ENCODE measurements at places on chromosomes 3 and 15. TPM values are rescaled to one million over a fixed set of nuclear protein-coding genes. Genes with fewer than 3 reads are reported as not detected.

TMEM266 gene
- not detected for total RNA-seq

SYNM gene
- total RNA-seq, result 0.36 TPM

SLC22A13 gene
- total RNA-seq, result 0.91 TPM

C3orf22 gene
- not detected for total RNA-seq

DNA sequence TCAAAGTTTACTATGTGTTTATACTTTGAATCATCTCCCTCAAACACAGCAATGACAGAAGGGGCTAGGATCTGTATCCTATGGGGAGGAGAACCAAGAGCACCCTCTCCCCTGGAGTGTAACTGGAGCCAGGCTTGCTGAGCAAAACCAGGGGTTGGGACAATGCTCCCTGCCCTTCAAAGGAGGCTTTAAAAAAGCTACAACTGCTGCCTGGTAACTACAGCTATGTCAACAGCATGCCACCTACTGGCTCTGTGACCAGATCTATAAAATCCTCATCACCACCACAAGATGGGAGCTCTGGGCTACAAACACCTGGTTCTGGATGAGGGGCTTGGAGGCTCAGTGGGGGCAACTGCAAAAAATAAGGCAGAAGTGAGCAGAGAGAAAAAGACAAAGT is 61.9 kb downstream of the ANO10 start:
- no peak for DNase-seq

GRCh38 chr3:118199044-118199443 is 835.6 kb downstream of the IGSF11 start:
- DNase-seq, result no peak

DNA sequence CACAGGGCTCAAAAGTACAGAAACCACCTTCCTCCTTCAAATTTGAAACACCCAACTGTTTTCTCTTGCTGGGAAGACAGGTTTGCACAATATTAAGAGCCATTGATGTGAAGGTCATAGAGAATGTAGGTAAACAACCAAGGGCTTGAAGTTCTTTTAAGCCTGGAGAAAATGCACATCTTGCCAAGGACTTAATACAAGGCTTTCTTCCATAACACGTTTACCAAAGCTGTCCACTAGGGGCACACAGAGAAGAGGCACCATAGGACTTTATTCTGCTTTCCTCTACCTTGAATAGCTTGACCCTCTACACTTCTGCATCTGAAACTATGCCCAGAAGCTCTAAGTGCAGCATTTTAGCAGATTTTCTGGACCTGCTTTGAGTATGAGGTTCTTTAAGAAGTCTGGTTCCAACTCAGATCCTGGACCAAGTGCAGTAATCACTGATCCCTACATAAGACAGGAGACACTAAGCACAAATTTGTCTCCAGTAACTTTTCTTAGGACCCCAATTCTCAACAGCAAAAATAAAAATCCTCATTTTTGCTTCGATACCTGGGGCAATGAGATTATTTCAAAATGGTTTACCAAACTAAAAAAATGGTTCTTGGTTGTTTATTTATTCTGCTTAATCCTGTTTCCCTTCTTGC is 138.0 kb downstream of the FBN1 start:
- DNase-seq, result peak; percentile 31

GRCh38 chr15:97747342-97747741 is 213.2 kb upstream of the ARRDC4 start:
- no peak for DNase-seq

GRCh38 chr15:51023499-51023898 is 71.2 kb downstream of the TNFAIP8L3 start:
- DNase-seq, result no peak

GRCh38 chr3:100151024-100151707 is 36.9 kb upstream of the FILIP1L start:
- no peak for DNase-seq

GRCh38 chr3:169699536-169700050 is 36.1 kb upstream of the MECOM start:
- no peak for DNase-seq

GRCh38 chr3:169822983-169823382 is 10.3 kb upstream of the LRRC34 start:
- DNase-seq, result no peak

DNA sequence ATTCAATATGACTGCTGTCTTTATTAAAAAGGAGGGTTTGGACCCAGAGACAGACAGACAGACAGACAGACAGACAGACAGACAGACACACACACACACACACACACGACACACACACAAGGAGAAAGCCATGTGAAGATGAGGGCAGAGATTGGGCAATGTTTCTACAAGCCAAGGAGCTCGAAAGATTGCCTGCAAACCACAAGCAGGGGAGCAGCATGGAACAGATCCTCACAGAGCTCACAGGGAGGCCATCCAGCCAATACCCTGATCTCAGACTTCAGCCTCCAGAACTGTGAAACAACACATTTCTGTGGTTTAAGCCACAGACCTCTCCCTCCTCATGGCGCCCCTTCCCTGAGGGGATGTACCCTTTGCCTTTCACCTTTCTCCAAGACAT is 35.8 kb upstream of the ABHD2 start:
- DNase-seq, result no peak

DNA sequence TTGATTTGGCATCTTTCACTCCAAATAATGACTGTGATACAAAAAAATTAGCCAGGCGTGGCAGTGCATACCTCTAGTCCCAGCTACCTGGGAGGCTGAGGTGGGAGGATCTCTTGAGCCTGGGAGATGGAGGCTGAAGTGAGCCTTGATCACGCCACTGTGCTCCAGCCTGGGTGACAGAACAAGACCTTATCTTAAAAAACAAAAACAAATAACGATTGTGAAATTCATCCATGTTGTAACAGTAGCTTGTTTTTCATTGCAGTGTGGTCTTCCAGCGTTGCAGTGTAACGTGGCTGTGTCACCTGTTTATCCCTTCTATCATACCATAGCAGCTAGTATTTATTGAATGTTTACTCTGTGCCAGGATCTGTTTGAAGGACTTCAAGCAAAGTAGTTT is 120.9 kb downstream of the ITPR1 start:
- DNase-seq, result no peak

- no peak for DNase-seq
These were observed 77.1 kb downstream of the ATP10A start for GRCh38 chr15:25786040-25786439.

GRCh38 chr15:70200511-70201424 is 103.1 kb upstream of the TLE3 start:
- no peak for DNase-seq

GRCh38 chr15:43329217-43329959 is 985 bp downstream of the LCMT2 start:
- no peak for DNase-seq

- no peak for DNase-seq
These were observed 724.7 kb upstream of the ZNF385D start for GRCh38 chr3:22475665-22476240.

DNA sequence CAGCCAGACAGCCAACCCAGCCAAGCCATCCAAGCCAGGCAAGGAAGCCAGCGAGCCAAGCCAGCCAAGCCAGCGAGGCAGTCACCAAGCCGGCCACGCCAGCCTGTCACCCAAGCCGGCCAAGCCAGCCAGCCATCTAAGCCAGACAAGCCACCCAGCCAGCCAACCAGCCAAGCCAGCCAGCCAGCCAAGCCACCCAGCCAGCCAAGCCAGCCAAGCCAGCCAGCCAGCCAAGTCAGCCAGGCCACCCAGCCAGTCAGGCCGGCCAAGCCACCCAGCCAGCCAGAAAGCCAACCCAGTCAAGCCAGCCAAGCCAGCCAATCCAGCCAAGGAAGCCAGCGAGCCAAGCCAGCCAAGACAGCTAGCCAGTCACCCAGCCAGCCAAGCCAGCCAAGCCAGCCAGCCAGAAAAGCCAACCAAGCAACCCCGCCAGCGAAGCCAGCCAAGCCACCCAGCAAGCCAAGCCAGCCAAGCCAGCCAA is 201.2 kb downstream of the GOLGA6L6 start:
- DNase-seq, result peak; percentile 8

GRCh38 chr3:128395500-128396162 is 71.1 kb downstream of the DNAJB8 start:
- DNase-seq, result no peak

GRCh38 chr3:183006396-183007002 is 26.2 kb upstream of the DCUN1D1 start:
- no peak for DNase-seq

DNA sequence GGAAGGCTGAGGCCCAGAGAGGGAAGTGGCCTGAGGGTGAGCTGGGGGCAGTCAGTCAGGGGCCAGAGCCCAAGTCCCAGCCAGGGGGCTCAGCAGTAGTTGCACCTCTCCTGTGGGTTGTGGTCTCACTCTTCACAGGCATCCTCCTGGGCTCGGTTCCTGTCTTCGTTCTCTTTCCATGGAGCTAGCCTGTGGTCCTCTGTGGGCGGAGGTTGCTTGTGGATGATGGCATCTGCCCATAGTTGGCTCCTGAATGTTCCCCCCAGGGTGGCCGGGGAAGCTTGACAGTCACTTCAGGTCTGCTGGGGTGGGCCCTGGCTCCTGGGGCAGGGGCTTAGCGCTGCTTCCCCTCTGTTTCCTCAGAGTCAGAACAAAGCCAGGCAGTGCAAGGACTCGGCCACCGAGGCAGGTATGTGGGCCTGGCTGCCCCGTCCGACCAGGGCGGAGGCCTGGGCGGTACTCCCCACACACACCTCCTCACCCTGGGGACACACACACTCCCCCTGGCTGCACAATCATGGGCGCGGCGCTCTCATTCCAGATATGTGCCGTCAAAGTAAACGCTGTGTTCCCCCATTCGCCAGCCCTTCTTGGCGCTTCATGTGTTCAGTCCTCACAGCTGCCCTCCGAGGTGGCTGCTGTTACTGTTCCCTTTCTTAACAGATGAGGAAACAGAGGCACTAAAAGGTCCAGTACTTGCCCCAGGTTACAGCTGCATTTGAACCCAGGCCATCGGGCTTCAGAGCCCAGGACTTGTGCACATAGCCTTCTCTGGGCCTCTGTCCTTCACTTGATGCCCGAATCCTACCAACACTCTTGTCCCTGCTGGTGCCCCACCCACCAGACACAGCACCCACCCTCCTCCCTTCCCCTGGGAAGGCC is 34.5 kb downstream of the PSTPIP1 start:
- DNase-seq, result peak; percentile 13

Measured in B cell (primary cell).